Stimulated activated CD8-positive, alpha-beta memory T cell treated with anti-CD3 and anti-CD28 coated beads, Interleukin-2, amount 100 ng/mL, for 1 hour (primary cell): ENCODE measurements at places on chromosomes 7 and 10.

- no peak for DNase-seq
These were observed 1.0 kb downstream of the CYP51A1 start for GRCh38 chr7:92133133-92133736.

DNA sequence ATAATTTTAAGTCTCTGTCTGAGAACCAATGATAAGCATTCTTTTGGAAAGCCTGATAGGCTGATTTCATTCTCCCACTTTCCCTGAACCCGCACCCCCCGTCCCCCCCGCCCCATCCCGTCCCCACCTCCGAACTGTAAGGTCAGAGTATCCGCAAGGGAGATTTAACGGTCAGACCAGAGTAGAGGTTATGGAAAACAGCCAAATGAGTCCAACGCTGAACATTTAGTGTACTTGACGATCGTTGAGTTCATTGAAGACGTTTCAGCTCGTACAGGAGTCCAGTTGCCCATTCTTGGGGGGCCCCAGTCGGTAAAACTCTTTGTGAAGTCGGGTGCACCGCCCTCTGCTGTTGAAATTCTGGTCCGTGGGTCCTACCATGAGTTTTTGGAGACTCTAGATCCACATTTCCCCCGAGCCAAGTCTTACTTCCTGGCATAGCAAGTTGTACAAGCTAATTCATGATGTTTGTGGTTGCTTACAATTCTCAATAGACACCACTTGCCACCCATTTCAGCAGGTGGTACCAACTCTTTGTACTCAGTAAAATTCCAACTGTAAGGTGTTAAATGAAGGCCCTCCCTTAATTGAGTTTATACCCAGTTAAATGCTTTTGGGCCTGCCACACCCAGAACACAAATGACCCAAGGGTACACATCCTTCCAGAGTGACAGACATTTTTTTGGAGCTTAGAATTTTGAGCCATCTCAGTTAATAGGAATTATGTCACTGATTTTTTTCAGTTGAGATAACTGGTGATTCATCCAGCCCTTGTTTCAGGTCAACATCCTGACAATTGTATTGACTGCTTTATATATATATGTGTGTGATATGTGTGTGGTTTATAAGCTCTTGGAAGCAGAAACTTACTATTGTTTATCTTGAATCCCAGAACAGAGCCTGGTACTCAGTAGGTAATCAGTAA lies 1.2 kb downstream of the MARCHF5 start:
- DNase-seq, result no peak

- no peak for DNase-seq
These were observed 25.1 kb upstream of the FAM20C start for GRCh38 chr7:167090-167855.

DNA sequence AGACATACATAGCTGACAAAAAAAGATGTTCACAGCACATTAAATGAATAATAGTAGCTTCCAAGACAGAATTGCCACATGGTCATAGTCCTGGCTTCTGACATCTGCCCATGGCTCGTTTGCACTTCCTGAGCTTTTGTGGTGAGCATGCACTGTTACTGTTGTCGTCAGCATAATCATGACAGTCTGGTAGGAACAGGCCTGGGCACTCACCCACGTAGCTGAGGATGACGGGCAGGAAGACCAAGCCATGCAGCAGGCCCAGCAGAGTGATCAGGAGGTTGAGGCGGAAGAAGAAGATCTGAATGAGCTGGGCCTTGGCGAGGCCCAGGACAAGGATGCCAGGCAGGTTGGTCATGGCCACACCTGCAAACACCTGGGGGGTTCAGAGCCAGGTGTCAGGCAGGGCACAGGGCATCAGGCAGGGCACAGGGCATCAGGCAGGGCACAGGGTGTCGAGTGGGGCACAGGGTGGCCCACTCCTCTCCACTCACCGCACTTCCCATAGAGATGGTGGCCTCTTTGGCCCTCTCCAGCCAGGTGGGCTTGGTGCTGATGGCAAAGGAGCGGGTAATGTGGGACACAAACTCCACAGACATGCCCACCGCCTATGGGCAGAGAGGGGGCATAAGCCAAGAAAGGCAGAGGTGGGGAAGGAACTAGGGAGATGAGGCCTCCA lies 25.3 kb upstream of the NUDCD3 start:
- DNase-seq, result no peak
